Neural crest cell (in vitro differentiated cells): ENCODE measurements at places on chromosomes 2 and 18.

GRCh38 chr2:42792087-42792582, 248 bp downstream of the HAAO start:
- no peak for DNase-seq

DNA sequence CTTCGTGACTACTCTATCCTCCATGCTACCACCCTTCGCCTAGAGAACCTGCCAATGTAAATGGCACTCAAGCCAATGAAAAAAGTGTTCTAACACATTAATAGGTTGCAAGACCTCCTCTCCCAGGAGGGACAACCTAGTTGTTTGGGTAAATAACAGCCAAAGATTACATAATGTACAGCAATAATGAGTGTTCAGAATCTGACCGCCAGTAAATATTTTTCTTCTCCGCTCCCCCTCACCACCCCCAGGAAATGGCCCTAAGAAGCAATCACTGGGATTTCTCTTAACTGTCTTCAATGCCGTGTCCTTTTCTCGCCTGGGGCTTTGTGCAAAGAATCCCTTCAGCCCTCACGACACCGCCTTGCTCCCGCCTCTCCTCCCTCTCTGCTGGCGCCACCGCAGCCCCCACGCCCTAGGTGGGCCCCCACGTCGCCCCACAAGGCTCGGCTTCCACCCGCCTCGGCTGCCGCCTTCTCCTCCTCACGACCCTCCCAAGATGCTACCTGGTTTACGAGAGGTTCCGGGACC, 458 bp downstream of the HYCC2 start:
- no peak for DNase-seq

DNA sequence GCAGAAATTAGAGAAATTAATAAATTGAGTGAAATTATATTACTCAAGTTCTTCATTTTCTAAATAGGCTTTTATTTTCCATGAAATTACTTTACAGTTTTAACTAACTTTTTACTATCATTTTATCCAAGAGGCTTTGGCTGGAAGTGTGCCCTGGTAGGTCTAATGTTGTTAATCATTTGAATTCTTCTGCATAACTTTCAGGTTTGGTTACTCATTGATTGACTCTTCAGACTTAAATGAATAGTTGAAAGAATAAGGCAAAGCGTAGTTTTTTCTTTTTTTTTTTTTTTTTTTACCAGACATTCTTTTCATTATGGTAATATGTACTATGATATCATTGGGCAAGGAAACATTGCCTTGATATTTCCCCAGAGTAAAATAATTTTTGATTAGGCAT, 228.4 kb upstream of the MMADHC start:
- no peak for DNase-seq

- peak; percentile 84 for DNase-seq
Observed at GRCh38 chr2:45643543-45644542, 7.6 kb upstream of the PRKCE start.

DNA sequence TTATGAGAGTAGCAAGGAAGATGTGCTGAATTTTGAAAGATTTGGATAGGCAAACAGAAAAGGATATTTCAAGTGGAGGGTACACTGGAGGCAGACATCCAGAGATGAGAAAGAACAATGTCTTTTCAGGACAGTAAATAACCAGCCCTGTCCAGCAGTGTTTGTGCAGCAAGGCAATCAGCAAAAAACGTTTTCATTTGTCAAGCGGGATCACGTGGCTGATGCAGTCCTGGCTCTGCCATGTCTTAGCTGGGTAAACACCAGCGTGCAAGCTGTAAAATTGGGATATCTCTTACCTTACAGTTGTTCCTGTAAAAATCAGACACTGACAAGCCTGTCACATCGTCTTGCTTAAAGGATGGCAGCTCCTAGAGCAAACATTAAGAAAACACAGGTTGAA, 67.8 kb downstream of the CWC22 start:
- DNase-seq, result no peak

- DNase-seq, result no peak
Observed at GRCh38 chr2:195532628-195533271, 124.3 kb upstream of the SLC39A10 start.

- DNase-seq, result no peak
Observed at GRCh38 chr2:195656161-195656858, 716 bp upstream of the SLC39A10 start.

DNA sequence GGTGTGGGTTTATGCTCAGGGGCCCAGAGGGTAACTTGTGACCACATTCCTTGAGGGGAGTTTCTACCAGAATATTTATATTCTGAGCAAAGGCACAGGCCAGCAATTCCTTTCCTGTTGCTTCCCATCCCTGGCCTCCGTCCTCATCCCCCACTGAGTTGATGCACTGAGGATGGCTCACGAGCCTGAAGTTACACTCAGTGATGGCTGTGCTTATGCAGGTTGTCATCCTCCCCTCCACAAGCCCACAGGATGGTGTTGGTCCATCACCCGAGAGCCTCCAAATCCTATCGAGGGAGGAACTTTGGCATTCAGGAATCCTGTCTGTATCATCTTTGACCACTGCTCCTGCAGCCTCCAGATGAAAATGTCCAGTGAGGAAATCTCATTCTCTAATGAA, 28.4 kb upstream of the FHOD3 start:
- DNase-seq, result no peak

GRCh38 chr18:48713309-48713708, 174.5 kb downstream of the CTIF start:
- DNase-seq, result no peak

DNA sequence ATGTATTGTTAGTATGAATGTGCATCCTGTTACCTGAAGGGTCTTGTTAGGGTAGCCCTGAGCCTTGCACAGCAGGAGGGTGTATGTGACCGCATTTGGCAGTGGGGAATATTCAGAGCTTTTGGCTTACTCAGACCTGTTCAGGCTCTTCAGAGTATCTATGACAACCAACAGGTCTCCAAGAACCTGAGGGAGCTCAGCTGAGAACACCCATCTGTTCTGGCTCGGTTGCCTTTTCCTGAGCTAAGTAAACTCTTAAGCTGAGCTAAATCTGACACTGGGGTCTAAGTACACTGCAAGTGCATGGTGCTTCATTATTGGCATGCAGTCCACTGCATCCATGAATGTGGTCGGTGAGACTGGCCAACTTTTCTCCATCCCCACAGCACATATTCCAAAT, 92.4 kb upstream of the CHST9 start:
- no peak for DNase-seq

DNA sequence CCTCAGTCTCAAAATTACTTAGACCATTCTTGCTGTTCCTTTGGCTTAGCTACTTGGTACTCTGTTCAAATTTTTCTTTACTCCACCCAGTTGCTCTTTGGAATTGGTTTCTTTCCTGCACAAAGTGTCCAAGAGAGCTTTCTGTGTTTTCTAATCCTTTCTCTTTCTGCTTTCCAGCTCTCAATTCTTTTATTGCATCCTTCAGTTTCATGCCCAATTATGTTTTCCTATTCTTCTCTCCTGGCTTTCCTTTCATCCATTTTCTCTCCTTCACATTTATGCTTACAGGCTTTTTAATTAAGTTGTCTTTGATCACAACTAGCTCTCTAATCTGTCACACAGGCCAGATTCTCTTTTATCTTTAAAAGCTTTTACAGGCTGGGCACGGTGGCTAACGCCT, 38.2 kb downstream of the UBR3 start:
- no peak for DNase-seq

DNA sequence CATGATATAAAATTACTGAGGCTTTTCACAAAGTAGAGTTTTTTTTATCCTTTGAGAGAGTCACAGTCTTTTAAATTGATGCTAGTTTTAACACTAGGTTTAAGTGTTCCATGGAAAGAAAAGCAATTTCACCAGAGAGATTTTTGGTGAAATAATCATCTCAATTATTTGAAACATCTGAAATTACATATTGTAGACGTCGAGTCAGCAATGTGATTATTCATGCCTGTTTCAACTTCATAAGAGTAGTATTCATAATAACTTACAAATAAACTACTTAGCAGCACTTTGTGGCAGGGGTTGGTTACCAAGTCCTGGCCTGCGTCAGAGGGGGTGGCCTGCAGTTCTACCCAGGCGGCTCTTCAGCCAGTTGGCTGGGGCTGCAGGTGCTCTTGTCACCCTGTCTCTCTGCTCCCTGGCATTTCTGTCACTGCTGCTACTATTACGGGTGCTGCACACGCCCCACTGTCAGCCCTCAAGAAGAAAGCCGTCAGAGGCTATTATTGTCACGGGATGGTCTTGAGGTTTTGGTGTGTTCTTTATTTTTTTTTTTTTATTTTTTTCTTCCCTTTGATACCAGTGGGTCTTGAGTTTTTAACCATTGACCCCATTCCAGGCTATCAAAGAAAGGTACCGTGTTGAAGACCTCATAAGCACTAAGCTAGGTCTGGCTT, 50.4 kb downstream of the MALT1 start:
- DNase-seq, result no peak

DNA sequence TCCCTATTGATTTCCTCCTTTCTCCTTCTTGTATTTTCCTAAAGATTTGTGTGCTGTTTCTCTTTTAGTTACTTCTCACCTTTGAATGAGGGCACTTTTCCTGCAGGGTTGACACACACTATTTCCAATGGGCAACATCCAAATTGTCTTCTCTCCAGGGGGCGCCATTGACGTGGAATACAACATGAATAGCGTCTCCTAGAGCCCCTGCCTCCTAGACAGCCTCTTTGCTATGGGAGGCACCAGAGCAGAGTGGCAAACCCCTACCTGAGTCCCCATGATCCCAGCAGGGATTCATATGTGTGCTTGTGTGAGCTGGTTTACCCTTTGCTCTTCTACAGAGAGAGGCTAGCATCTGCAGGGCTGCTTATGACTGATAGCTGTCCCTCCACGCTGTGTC, 61.3 kb upstream of the ITSN2 start:
- peak; percentile 72 for DNase-seq

- no peak for DNase-seq
Observed at GRCh38 chr2:107542314-107542740, 284.4 kb upstream of the RGPD4 start.

DNA sequence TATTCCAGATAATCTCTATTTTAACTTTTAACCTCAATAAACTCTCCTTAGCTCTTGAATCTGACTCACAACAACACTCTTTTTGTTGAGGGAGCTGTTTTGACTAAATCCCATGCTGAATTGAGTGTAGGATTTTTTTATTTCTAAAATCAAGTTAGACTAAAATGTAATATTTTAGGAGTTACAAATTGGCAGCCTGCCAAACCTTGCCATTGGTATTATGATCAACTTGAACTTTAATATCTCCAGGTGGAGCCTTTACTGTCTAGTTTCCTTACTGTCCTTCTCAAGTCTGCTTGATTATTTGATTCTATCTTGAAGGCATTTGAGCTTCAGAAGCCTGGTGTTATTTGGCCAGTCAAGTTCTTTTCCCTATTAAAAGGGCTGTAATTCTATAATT, 8.7 kb downstream of the PIKFYVE start:
- no peak for DNase-seq

DNA sequence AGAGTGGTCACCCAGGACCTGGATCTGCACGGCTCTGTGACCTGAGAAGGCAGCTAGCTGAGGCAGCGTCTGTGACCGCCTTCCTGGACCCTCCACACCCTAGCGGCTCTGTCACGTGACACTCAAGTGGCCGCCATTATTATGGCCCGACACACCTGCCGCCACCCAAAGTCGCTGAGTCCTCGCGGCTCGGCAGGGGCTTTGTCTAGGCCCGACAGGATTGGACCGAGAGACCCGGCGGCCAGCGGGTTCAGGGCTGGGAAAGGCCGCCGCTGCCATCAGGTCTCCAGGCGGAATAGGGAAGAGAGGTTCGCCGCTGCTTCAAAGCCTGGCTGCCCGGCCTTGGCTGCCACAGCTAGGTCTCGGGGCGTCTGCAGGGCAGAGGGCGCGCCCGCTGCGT, 1162.5 kb upstream of the LRRTM1 start:
- DNase-seq, result no peak

DNA sequence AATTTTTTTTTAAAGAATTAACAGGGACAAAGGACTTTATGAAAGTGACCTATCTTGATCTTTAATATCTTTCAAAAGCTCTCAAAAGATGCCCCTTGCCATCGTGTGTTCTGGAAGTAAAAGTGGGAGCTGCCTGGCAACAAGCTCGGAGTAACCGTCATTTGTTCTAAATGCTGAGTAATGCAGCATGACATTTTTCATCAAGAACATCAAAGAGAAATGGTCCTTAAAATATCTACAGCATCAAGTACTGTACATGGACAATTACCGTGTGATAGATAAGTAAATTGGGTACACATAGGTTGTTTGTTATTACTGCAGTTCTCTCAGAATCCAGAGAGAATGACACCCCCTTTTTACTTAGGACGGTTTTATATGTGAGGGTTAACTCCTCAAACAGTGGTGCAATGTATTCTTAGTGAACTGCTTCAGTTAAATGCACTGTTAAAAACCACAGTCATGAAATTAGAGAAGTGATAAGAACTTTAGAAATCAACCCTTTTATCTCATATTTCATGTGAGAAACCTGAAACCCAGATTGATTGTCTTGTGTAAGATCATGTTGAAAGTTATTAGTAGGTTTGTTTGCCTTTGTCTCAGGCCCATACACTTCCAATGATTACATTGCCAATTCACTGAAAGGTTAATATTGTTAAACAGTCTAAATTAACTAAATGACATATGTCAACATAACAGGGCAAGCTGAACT, 90.6 kb upstream of the HNMT start:
- DNase-seq, result no peak

DNA sequence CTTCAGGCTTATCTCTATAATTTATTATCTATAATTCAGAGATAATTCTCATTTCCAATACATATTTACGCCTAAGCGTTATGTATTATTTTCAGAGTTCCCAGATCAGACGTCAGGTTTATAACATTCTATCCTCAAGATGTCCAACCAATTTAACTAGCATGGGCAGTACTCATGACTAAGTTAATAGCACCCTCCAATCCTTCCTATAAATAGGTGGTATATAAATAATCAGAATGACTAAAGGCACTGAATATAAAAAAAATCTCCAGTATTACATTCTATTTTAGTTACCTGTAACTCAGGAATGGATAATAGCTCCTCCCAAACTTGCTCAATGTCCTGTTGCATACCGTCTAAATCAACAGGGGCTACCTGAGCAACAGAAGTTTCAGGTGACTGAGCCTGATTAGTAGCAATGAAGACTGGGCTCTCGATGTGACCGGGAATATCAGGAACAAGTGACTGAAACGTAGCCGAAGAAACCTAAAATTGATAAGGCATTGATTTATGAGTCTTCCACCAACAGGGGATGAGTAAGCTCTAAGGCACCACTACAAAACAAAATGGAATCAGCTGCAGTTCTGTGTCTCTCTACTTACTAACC, 19.6 kb downstream of the HNRNPA3 start:
- no peak for DNase-seq

- no peak for DNase-seq
Observed at GRCh38 chr18:22223254-22223964, 54.0 kb downstream of the GATA6 start.

DNA sequence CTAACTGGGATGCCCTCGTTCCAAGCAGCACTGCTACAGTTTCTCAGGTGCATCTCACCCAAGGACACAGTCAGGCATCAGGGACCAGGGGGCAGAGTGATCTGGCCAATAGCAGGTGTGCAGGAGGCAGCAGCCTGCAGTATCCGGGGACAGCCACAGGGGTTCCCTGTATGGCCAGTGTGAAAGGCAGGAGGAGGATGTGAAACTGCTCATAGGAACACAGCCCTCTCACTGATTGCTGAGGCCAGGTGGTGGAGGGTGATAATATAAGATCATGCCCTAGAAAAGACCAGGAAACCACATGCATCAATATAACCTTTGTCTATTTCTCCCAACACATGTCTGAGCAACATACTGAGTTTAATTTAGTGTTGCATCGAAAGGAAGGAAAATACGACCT, 112.7 kb upstream of the TACR1 start:
- no peak for DNase-seq

- DNase-seq, result no peak
Observed at GRCh38 chr2:219864154-219864553, 236.7 kb downstream of the SLC4A3 start.
